Fibroblast of skin of left biceps (primary cell): ENCODE measurements at places on chromosomes 5 and 9.

GRCh38 chr5:72007336-72008111, 99.8 kb upstream of the MAP1B start:
- no peak for DNase-seq

DNA sequence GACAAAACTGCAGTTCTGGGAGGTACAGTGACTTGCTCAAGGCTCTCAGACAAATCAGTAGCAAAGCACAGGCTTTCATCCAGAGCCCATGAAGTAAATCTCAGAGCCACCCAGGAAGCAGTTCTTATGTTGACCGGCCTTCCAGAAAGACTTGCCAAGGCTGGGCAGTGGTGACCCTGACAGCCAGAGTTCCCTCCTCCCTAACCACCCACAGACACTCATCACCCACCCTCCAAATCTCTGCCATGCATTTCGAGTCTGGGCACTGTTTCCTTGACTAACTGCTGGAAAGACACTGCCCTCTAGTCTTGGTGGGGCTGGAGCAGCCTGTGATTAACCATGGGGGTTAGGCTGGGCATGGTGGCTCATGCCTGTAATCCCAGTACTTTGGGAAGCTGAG, 21.5 kb downstream of the NEURL1B start:
- no peak for DNase-seq

DNA sequence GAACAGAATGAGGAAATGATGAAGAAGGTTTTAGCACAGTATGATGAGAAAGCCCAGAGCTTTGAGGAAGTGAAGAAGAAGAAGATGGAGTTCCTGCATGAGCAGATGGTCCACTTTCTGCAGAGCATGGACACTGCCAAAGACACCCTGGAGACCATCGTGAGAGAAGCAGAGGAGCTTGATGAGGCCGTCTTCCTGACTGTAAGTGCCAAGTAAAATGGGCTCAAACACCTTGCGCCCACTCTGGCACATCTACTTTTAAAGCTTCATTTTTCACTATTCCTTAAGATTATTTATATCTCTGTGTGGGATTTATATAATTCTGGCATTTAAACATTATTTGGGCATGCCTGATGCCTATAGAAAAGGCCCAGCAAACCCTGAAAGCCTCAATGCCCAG, 55.6 kb downstream of the CMYA5 start:
- DNase-seq = no peak

- DNase-seq = no peak
Observed at GRCh38 chr9:74415995-74416394, 81.1 kb upstream of the RORB start.

DNA sequence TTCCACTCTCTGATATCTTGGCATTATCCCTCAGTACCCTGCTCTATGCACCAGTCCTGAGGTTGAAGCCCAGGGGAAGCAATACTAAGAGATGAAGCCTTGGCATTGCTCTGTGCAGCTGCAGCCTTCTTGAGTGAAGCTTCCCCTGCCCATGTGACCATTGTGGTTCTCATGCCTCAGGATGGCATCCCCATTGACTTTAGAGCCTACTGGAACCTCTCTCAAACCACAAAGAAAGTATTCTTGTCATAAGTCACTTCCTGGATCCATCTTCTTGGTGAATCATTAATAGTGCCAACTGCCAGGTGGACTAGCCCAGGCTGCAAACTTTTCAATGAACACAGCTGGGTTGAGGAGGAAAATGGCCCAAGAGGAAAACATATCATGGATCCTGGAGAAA, 283.9 kb upstream of the RFX3 start:
- no peak for DNase-seq

- DNase-seq = no peak
Observed at GRCh38 chr5:67380431-67380830, 183.8 kb upstream of the CD180 start.

GRCh38 chr9:111605041-111605559, 5.7 kb upstream of the PTGR1 start:
- DNase-seq = no peak
